ENCODE measurements at places on chromosomes 6 and 20. TPM values are rescaled to one million over a fixed set of nuclear protein-coding genes. Genes with fewer than 3 reads are reported as not detected.

The POU5F1 gene
- total RNA-seq, result 0.67 TPM

DNA sequence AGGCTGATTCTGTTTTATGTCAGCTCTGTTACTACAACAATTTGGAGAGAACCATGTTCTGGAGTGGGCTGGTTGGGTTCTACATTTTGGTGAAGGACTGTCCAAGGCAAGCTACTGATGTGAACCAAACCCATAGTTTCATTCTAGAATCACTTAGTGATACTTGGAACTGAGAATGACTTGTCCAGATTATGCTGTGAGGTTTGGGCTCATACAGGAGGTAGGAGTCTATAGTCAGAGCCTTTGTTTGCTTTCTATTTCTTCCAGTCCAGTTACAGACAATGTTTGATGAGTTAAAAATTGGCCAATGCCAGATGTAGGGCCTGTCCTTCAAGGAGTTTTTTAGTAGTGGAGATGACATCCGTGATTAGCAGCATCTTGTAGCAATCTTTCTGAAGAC, 97.9 kb downstream of the LRRC1 start:
- DNase-seq, result no peak

The TRAM2 gene
- total RNA-seq, result 10.4 TPM

The COL21A1 gene
- total RNA-seq, result 23.2 TPM

DNA sequence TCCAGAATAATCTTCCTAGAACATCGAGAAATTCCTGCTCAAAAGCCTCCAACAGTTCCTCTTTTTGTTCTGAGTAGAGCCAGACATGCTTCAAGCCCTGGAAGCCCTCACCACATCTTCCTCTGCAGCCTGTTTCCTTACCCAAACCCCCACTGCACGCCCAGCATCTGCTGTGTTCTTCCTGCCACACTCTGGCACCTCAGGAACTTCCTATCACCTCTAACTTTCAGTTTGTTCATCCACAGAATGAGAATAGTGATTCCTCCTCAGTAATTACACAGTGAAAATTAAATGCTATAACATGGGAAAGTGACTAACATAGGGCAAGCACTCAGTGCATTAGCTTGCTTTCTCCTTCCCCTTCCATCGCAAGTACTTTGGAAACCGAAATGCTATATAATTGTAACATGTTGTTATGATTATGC, 26.3 kb downstream of the C6orf89 start:
- DNase-seq, result no peak

DNA sequence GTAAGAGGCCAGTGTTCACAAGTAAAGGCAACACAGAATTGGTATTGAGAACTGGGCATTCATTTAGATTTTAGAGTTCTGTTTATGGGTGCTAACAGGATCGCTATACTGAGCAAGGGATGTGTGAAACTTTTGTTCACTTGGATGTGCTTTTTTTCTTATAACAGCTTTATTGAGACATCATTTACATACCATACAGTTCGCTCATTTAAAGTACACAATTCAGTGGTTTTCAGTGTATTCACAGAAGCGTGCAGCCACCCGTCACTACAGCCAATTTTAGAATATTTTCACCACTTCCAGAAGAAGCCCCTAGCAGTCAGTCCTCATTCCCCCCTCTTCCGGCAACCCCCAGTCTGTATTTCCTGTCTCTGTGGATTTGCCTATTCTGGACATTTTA, 48.7 kb downstream of the GFRA4 start:
- no peak for DNase-seq

DNA sequence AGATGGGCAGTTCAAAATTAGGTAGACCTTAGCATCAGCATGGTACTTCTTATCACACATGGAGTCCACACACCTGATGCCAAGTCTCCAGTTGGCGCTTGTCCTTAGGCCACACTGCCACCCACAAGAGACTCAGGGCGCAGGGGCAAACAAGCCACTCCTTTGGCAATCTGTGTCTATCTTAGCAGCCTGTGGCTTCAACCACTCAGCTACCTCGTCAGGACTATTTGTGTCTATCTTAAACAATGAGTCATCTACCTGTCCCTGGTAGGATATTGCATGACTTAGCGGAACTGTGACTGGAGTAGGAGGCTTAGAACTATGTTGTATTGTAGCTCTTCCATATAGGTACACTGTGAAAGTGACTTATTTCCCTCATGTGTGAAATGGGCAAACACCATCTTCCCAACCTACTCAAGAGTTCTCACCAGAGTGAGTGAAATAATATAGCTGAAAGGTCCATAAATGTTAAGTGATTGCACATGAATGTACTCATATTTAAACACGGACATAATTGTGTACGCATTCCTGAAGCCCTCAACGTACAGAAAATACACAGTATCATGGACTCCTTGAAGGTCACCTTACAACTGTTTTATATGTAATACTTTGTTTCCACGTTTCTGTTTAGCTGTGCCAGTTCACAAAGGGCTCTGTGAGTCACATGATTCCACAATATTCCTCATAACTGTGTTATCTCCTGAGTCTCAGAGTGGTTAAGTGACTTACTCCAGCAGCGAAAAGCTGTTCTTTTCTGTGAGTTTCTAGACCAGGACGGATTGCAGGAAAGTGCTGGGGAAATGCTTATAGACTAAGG, 1.6 kb downstream of the TRIM27 start:
- DNase-seq, result no peak

All from left ventricle myocardium superior (tissue), 1 donor.